A549 treated with CpdA at 1 μM for 4 hours (cell line): ENCODE measurements at places on chromosomes 7 and 10. TPM values are rescaled to one million over a fixed set of nuclear protein-coding genes. Genes with fewer than 3 reads are reported as not detected.

Gene OPALIN
- not detected in 5 replicates for total RNA-seq

Gene DYNC1I1
- 0.06 to 0.27 TPM (median 0.18 TPM) in 4 of 5 replicates, not detected in the other for total RNA-seq

Gene HIBADH
- total RNA-seq = 39.6 to 46.0 TPM (median 43.9 TPM) in 5 replicates

Gene EFCAB10
- 2.9 to 4.1 TPM (median 3.4 TPM) in 5 replicates for total RNA-seq

Gene SUN3
- total RNA-seq = 0.15 to 0.91 TPM in 2 of 5 replicates, not detected in the others

Gene AKR1C3
- total RNA-seq = 1,177 to 1,248 TPM (median 1,201 TPM) in 5 replicates

Gene ARHGEF35
- 0.22 to 0.40 TPM (median 0.27 TPM) in 5 replicates for total RNA-seq
